Left cardiac atrium (tissue), 4 donors: ENCODE measurements at places on chromosomes 3 and 15.
A peak's percentile ranks its signal among the peaks of the same experiment; 100 is the strongest.

- no peak for DNase-seq
Observed at GRCh38 chr15:86855307-86856291, 775.9 kb downstream of the AGBL1 start.

DNA sequence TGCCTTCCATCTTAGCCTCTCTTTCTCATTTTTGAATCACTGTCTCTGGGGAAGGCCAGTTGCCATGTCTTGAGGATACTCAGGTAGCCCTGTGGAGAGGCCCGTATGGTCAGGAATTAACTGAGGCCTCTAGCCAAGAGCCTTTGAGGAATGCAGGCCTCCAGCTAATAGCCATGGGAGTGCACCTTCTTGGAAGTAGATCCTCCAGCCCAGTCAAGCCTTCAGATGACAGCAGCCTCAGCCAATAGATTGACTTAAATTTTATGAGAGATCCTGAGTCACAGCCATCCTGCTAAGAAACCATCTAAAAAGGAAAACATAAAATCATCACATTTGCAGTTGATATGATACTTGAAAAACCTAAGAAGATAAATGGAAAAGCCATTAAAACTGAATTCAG is 112.5 kb upstream of the BNIP2 start:
- DNase-seq, result no peak

DNA sequence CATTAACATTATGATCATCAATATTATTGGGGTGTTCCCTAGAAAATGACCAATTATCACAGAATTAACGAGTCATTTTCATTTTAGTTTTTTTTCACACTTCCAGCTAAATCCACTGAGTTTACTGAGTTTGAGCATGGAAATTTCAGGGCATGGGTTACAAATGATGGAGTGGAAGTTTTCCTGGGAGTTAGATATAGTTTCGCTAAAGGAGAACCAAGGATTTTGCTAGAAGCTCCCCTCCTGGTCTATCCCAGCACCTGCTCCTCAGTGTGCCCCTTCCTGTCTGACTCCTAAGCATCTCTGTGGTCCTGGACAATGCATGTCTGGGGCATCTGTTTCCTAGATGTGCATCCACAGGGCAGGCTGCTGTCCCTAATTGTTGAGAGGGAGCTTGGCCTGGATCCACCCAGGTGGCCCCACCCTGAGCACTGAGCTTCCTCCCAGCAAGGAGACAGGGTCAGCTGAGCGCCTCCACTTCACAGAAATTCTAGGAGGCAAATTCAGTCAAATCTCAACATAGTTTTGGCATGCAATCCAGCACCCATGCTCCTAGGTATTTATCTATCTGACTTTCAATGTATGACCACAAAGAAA is 102.3 kb upstream of the GOLGA6L6 start:
- DNase-seq, result no peak

- no peak for DNase-seq
Observed at GRCh38 chr15:62211348-62211747, 46.3 kb upstream of the C2CD4B start.

GRCh38 chr15:61935493-61935892 is 124.8 kb downstream of the VPS13C start:
- DNase-seq, result no peak

DNA sequence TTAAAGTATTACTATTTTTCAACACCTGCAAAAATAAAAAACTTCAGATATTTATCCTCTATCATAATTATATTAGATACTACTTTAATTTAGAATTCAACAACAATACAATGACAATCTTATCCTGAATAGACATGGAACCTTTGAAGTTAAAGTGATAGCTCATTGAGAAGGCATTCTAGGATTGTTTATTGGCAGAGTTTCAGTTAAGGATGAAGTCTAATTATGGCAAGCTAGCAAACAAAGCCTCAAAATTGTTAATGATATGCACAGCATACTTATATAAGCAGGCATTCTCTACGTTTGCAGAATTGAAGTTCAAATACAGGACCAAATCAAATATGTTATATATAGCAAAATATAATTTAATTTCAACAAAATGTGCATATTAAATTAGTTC is 91.2 kb upstream of the ABI3BP start:
- no peak for DNase-seq

GRCh38 chr15:35496585-35496984 is 49.4 kb downstream of the DPH6 start:
- no peak for DNase-seq

- no peak for DNase-seq
Observed at GRCh38 chr3:86634361-86634760, 356.6 kb downstream of the VGLL3 start.

GRCh38 chr3:70856414-70857162 is 544.1 kb upstream of the MDFIC2 start:
- no peak for DNase-seq

DNA sequence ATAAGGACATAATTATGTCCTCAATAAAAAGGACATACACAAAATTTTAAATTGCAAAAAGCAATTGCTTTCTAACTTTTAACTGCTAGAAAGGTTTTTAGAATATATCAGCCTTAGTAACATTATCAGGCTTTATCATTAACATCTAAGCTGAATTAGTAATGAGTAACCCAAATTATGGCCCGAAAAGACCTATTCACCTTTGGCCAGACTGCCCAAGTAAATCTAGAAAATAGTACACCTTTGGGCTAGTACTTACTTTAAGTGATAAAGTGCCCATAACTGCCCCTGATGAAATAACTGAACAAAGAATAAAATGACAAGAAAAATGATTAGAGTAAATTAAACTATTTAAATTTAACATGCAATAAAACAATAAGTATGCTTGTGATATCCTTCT is 117.2 kb downstream of the TBL1XR1 start:
- no peak for DNase-seq

DNA sequence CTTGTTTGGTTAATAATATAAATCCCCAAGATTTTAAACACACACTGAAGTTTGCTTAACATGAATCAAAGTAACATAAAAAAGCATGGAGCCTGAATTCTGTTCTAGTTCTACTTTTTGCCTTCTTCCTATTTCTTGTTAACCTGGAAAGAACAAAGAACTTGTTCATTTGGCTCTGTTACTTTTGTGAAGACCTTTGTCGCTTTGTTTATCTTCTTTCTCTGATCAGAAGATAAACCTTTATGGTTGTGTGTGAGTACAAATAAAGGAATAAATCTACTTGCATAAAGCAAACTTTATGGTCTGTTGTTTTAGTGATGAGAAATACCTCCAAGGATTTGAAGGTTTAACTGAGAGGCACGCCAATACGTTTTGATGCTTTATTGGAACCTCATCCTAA is 210.1 kb upstream of the SATB1 start:
- DNase-seq, result no peak

- no peak for DNase-seq
Observed at GRCh38 chr3:107816107-107816506, 274.7 kb downstream of the CD47 start.

DNA sequence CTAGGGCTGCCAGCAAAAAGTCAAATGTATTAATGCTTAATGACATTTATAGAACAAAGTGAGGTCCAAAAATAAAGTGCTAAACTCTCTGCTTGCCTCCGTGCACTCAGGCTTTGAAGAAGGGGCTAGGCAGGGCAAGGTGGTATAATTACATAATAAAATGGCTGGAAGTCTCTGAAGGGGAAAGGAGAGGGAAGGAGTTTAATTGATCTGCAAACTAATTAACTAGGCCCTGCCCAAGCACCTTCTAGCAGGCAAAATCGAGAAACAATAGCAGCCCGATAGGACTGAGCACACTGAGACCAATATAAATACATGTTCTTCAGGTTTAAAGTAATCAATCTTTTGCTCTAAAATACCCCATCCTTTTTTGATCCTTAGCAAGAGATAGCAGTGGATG is 13.0 kb downstream of the DIS3L start:
- no peak for DNase-seq

GRCh38 chr3:71966185-71966584 is 181.2 kb upstream of the PROK2 start:
- DNase-seq, result no peak

DNA sequence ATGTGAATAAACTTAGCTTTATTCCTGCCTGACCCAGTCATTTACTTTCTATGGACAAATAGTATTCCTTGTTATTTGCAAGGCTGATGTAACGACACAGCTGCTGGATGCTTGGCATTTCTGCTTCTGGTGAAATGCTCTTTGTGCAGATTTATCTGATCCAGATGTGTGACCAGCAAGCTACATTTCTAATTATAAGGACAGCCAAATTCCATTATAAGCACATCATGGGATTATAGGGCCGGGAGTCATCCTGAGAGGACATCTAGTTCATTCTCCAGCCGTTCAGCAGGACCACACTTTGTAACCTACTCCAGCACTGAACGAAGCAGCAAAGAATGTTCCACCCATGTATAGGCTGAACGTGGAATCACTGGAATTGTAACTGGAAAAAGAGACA is 42.9 kb downstream of the FNDC3B start:
- DNase-seq, result no peak

- no peak for DNase-seq
Observed at GRCh38 chr3:192684151-192684550, 43.2 kb downstream of the FGF12 start.

GRCh38 chr3:11495948-11496557 is 147.7 kb downstream of the VGLL4 start:
- DNase-seq, result peak; percentile 63

GRCh38 chr15:87080547-87080946 is 1000.9 kb downstream of the AGBL1 start:
- DNase-seq, result no peak

DNA sequence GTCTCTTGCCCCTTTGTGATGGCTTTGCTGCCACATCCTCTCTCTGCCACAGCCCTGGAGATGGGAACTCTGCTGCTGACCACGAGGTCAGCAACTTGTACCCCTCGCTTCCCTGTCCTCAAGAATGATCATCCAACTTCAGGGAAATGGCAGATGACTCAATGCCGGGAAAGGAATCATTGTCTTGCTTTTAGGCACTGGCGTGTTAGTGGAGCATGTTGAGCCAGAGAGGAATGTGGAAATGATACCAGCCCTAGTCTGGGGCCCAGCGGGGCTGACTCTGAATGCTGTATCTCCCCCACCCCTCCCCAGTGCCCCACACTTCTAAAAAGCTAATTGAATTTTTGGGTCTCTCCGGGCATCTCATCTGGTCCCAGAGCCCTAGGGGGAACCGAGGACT is 184.9 kb upstream of the BHLHE40 start:
- no peak for DNase-seq

- no peak for DNase-seq
Observed at GRCh38 chr3:179263134-179263533, 12.2 kb upstream of the KCNMB3 start.

GRCh38 chr3:4508048-4508981 is 15.2 kb downstream of the ITPR1 start:
- no peak for DNase-seq

- no peak for DNase-seq
Observed at GRCh38 chr15:96349857-96350720, 19.6 kb downstream of the NR2F2 start.

- no peak for DNase-seq
Observed at GRCh38 chr3:184145111-184145524, 10.0 kb downstream of the EIF2B5 start.

DNA sequence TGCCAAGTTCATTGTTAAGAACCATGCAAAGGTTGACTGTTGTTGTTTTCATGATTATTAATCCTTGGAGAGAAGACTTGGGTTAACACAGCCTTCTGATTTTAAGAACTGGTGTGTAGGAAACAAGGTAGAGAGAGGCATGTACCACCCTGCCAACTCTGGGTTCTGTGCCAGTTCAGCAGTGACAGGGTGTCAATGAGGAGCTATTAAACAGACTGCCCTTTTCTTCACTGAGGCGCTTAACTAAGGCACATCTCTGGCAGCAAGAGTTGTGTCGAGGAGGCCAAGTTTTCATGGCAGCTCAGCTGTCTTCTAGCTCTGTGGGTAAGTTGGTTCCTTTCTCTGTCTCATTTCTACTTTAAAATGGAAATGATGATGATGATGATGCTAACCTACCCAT is 117.6 kb downstream of the FEZF2 start:
- peak; percentile 44 for DNase-seq

DNA sequence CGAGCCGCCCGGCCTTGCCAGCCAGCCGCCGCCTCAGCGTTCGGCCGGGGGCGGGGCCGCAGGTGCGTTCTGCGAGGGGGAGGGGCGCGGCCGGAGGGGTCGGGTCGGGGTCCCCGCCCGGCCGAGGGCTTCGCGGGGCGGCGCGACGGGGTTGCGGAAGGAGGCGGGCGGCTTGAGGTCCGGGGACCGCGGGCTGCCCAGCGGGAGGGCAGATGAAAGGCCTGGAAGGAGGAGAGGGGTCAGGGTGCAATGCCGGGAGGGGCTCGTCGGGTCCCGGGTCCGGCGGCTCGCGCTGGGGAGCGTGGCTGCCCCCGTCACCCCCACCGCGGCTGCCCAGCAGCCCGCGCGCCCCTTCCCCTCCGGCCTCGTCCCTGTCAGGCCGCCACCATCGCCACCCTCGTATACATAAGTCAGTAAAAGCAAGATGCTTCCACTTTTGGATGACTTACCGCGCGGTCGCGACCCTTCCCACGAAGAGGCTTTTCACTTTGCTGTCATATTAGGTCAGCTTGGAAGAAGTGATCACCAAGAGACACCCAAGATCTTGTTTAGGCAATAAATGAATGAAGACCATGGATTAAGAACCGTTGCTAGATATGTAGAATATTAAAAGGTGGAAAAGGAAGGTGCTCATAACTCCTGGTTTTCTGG is 620 bp upstream of the ANP32A start:
- DNase-seq, result no peak

GRCh38 chr3:100614941-100615340 is 5.5 kb downstream of the ADGRG7 start:
- no peak for DNase-seq

DNA sequence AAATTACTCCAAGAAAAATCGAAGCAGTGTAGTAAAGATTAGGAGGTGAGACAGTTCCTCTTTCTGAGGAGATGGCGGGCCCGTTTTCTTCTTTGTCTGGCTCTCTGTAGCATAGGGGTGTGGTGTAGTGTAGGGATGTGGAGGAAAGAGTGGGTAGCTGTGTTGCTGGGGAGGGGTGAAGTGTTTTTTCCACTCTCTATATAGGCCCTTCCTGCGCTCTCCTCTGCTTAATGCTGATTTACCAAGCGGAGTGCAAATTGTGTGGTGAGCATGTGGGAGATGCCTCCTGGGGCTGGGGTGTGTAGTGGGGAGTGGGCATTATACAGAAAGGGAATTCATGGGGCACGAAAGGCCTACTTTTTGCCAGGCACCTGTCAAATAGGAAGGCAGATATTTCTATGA is 94.9 kb downstream of the ST6GAL1 start:
- no peak for DNase-seq

GRCh38 chr3:50971487-50971924 is 296.8 kb downstream of the DOCK3 start:
- no peak for DNase-seq
